Stimulated activated CD8-positive, alpha-beta memory T cell treated with anti-CD3 and anti-CD28 coated beads, Interleukin-4, amount 100 ng/mL, for 1 hour (primary cell): ENCODE measurements at places on chromosomes 16 and 17.

GRCh38 chr17:1830288-1830687 is 483 bp downstream of the RPA1 start:
- no peak for DNase-seq

DNA sequence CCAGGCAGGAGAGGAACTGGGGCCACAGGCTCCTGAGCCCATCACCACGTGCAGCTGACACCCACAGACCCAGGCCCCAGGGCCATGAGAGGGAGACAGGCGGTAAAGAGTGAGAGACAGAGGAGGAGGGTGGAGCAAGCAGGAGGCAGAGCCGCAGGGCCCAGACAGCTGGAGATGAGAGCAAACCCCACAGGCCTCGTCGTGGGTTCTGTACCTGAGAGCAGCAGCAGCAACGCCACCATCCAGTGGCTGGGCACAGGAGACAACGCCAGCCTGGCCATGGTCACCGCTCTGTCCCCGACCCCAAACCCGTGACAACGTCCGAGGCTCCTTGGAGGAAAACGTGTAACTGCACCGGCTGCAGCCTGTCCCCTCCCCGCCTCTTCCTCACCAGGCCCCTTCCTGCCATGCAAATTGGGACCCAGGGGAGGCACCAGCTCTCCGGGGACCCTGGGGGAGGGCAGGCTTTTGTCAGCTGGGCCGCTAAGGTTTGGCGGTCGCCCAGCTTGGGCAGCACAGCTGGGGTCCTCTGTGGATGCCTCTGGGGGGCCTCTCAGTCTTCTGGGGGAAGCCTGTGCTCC is at the start of gene CD79B:
Gene CD79B (minus strand): TSS at position 351 of the 581 bp plus-strand sequence. CDS start 70 bp downstream, at position 281.
- DNase-seq, result no peak

DNA sequence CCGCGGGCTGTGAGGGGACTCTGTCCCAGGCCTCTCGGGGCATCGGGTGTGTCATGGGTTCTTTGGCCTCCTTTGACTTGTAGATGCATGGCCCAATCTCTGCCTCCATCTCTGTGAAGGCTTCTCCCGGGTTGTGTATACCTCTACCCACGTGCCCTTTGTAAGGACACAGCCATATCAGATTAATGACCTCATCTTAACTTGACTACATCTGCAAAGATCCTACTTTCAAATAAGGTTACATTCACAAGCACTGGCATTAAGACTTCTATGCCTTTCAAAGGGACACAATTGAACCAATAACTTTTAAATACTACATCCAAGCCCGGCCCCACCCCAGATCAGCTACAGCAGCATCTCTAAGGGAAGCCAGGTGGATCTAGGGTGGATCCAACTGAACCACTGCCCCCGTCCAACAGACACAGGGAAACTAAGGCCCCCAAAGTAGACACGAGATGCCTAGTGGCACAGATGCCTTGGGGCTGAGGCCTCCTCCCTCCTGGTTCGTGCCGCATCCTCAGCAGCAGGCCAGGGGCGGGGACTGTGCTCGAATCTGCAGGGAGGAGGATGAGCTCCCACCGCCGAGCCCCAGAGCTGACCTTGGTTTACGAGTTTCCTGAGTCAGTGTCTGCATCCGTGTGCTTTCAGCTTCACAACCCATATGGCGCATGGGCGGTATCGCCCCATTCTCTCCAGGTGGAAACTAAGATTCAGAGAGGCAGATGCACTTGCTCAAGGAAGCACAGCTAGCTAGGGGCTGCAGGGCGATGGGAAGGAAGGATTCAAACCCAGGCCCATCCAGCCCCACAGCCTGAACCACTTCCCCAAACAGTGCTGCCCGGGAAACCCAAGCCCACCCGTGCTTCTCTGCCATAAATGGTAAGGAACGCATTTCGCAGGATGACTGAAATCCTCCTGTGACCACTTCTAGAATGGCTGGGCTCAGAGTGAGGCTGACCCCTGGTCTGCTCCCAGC is 353.3 kb downstream of the C16orf95 start:
- no peak for DNase-seq

DNA sequence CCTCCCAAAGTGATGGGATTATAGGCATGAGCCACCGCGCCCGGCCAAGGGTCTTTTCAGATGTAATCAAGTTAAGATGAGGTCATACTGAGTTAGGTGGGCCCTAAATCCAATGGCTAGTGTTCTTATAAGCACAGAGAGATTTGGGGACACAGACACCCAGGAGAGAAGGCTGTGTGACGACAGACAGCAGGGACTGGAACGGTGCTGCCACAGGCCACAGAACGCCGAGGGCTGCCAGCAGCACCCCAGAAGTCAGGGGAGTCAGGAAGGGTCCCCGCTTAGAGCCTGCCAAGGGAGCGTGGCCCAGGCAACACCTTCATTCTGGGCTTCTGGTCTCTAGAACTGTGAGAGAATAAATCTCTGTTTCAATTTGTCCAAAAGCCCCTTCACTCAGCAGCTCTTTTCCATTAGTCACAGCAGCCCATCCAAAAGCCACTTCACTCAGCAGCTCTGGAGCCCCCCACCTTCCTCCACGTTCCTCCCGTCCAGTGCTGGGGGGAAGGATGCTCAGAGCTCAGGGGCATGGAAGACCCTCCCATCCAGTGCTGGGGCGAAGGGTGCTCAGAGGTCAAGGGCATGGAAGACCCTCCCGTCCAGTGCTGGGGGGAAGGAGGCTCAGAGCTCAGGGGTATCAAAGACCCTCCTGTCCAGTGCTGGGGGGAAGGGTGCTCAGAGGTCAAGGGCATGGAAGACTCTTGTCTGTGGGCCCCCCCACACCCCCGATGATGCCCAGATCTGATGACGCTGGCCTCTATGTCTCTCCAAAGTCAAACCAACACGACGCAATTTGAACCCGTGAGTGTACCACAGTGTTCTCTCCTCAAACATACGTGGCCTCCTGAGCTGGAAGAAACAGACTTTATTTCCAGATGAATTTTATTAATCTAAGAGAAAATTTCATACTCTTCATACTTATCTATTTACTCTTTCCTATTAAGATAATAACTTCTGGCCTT is 11.9 kb downstream of the RAB40B start:
- no peak for DNase-seq

GRCh38 chr16:49876716-49877129 is 20.8 kb upstream of the ZNF423 start:
- no peak for DNase-seq

- no peak for DNase-seq
These were observed 4.2 kb downstream of the GIT1 start for GRCh38 chr17:29585080-29585751.

DNA sequence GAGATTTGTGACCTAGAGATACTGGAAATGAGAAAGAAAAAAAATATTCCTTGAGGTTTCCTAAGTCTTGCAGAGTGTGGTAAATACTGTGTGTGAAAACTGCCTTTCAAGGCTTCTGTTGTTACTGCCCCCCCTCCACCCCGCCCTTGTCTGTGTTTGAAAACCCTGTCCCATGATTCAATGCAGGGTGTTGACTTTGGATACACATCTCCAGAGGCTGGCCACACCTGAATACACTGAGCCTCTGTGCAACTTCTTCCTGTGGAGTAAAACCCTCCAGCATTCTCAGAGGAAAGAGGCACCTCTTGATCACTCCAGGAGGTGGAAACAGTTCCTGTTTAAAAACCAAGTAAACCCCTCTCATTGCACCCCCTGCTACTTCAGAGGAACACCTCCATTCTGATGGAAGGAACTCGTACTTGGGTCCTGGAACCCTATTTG is 123.0 kb upstream of the CACNG5 start:
- DNase-seq, result no peak

GRCh38 chr17:2695243-2695960 is 16.2 kb downstream of the CLUH start:
- no peak for DNase-seq

DNA sequence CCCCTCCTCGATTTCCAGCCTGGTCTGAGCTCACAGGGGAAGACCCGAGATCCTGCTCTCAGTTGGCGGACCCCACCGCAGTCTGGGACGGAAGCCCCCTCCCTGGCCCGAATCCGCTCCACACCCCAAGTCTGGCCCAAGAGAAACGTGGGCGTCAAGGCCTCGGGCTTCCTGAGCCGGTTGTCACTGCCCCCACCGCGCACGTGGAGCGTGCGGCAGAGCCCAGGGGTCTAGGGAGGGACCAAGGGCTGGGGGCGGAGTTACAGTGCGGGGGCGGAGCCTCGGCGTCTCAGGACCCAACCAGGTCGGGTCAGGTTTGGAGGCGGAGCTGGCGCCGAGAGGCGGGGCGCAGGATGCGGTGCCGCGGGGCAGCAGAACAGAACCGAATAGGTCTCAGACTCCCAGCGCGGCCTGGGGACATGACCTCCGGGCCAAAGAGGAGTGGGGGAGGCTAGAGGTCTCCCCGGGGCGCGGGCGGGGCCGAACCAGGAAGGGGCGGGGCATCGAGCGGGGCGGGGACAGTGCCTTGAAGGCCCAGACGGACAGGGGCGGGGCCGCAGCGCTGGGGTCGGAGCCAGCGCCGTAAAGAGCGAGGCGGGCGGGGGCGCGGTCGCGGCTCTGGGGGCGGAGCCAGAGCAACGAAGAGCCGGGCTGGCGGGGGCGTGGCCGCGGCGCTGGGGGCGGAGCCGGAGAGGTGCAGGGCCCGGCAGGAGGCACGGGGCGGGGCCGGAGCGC is 431 bp upstream of the ZFPM1 start:
- DNase-seq, result peak; percentile 98

DNA sequence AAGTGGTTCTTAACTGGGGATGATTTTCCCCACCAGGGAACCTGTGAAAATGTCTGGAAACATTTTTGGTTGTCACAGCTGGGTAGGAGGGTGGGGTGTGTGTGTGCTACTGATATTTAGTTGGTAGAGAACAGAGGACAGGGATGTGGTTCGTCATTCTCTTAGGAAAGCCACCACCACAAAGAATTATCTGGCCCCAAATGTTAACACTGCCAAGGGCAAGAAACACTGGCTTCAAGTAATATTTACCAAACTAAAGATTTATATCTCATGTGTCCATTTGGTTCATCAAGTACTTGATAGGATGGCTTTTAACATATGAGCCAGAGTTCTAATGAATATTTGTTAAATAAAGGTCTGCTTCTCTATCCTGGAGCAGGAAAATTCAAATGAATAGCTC is 19.5 kb downstream of the MPHOSPH6 start:
- no peak for DNase-seq

GRCh38 chr16:20216591-20217217 is 110.6 kb downstream of the GP2 start:
- DNase-seq, result no peak

DNA sequence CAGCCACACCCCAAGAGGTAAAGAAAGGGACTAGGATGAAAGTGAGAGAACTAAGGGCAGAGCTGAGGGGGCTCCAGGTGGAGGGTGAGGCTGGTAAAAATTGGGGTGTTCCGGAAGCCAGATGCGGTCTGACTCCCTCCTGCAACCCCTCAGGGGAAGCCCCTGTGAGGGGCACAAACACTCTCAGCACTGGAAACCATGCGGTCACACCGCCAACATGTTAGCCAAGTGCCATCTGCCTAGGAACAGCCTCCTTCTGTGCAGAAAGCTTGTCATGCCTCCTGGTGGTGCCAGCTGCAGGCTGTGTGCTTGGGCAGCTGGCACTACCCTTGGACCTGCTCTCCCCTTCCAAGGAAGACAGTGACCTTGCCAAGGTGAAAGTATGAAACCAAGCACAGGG is 83.5 kb upstream of the RPL38 start:
- DNase-seq, result no peak

GRCh38 chr16:70482624-70483023 is 28.2 kb downstream of the FCSK start:
- no peak for DNase-seq

DNA sequence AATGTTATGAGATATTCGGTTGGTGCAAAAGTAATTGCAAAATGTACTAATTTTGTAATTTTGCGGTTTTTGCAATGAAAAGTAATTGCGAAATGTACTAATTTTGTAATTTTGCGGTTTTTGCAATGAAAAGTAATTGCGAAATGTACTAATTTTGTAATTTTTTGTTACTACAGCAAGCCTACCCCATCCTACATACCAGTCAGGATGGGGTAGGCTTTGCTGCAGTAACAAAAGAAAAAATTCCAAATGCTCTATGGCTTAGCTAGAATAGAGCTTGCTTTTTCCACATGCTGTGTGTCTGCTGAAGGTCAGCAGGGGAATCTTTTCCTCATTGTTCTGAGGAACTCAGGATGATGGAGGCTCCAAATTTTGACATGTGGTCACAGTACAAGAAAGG is 83.3 kb upstream of the GPRC5B start:
- DNase-seq, result no peak

GRCh38 chr16:50274326-50275097 is 8.2 kb downstream of the ADCY7 start:
- peak; percentile 33 for DNase-seq

DNA sequence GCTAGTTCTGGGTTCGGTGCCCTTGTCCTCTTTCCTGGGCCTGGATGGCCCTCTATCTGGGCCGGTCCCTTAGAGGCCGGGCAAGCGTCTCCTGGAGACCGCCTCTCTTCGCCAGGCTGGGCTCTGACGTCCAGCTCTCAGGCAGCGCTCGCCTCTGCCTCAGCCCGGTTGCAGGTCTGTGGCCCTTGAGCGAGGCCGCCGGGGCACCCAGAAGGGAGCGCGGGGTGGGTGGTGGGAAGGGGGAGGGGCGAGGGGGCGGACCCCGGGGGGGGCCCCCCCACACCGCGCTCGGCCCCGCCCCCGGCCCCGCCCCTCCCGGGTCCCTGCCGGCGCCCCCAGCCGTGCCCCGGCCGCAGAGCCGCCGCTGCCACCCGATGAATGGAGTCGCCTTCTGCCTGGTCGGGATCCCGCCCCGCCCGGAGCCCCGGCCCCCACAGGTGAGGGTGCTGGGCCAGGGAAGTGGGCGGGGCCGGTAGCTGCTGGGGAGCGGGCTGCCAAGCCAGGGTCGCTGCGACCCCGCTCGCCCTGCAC is at the start of gene ARHGAP23:
Gene ARHGAP23 (plus strand): TSS at position 353 of the 531 bp plus-strand sequence. CDS start 22 bp downstream, at position 375.
- DNase-seq, result peak; percentile 5

DNA sequence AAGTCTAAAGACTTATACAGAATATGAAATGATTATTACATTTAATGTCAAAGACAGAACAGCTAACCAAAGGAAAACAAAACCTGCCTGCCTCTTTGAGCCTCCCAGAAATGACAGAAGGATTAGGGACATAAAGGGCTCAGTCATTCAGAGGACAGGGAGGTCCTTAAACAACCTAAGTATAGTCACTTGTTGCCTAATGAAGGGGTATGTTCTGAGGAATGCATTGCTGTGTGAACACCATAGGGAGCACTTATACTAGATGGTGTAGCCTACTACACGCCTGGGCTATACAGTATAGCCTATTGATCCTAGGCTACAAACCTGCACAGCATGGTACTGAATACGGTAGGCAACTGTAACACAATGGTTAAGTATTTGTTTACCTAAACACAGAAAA is 106.4 kb downstream of the PARN start:
- no peak for DNase-seq

- DNase-seq, result no peak
These were observed 118.4 kb downstream of the CCDC182 start for GRCh38 chr17:57626520-57627210.

DNA sequence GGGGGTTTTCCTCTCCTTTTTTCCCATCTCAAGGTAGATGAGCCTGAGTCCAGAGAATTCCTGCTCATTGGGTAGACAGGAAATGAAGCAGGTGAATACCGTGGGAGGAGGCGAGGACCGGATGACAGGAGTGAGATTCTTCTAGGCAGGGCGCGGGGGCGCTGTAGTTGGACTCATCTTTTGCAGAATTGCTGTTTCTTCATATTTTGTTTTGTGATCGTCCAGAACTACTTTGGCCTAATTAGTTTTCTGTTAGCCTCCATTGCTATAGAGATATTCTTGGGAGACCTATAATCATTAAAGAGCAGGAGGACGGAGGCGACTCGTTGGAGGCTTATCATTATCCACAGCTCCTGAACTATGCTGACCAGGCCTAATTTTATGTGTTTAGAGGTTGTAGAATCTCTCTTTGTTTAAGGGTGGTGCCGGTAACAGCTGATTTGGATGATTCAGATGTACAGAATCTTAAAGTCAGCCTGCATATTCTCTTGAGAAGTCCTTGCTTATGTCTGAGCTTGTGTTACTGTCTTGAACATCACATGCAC is 650 bp downstream of the ATP6V0A1 start:
- no peak for DNase-seq
